ENCODE measurements at places on chromosomes 16 and 17.

DNA sequence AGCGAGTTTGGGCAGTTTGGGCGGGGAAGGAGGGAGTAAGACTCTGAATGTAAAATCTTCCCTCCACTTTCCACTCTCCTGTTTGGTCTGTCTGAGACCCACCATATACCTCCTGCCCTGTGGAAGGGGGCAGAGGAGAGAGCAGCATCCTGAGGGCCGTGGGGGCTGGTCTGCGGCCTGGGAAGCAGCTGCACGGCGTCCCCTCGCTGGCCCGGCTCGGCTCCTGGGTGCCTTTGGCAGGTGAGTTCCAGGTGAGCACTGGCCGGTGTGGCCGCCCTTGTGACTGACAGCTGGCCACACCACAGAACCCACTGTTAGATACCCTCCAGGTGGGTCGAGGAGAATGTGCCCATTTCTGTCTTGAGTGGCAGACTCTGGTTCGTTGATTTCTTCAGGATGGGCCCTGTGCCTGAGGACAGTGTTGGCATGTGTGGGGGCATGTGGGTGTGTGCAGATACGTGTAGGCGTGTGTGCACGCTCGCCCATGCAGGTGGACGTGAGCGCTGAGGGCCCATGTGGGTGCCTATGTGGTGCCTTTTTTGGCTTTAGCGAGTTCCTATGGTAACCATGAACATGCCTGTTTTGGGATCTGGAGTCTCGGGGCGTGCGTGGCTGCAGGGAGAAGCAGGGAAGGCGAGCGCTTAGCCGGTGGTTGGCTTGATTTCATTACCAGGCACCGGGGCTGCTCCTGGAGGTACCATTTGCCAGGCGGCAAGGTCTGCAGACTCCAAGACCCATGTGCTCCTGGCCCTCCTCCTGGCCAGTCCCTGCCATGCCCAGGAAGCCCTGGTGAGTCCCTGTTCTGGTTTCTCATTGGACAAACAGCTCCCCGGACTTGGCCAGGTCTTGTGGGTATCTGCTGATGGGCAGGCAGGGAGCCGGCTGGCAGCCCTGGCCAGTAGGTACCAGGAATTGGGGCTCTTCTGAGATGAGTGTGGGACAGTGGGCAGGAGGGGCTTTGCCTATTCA lies 12.4 kb downstream of the RAP1GAP2 start:
- DNase-seq = no peak

- no peak for DNase-seq
These were observed 4.0 kb downstream of the RSPRY1 start for GRCh38 chr16:57190136-57190535.

DNA sequence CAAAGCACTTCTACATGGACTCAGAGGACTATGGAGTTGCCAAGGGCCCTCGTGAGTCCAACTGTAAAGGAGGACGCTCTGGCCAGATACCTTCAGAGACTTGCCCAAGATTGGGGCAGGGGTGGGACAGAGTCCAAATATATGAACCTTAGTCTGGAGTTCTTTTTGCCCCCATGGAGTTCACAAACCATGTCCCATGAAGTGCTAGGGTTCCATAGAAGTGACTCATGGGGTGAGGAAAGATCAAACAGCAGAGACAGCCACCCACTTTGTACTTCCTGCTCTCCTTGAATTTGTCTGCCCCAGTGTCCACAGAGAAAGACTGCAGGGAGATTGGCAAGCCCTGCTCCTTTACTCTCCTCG lies 29.0 kb downstream of the SRL start:
- no peak for DNase-seq

- no peak for DNase-seq
These were observed 2.4 kb downstream of the C1QL1 start for GRCh38 chr17:44965481-44966234.

- DNase-seq = no peak
These were observed 297.5 kb upstream of the XYLT1 start for GRCh38 chr16:17768257-17768656.

GRCh38 chr16:66714654-66715307 lies 18.2 kb upstream of the CMTM4 start:
- peak; percentile 56 for DNase-seq

DNA sequence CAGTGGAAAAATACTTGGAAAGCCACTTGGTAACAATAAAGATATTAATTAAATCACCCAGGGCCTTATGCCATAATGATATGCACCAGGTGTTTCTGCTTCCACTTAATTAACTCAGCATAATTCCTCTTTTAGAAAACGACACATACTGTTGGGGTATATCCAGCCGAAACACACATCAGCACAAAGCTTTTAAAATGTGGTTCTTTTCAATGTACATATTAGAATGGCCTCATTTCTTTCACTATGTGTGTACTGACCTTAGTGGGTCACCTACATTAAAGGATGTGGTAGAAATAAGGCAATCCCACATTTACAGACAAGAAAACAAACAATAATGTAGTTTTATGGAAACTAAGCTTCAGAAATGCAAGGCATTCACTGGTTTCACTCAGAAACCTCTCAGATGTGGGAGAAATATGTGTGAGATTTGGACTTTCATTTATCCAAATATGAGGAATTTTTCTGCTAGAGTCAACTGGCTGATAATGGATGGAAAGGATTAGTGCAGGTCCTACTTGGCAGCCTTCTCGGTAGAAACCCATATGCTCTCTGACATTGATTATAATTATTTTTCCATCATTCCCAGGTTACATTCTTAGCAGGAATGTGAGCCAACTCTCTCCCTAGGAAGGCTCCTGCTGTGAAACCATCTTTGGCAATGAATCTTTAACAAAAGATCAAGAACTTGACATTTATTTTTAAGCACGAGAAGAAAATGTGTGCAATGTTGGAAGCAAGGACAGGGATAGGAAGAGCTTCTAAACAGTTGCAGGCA lies 66.7 kb upstream of the DHX40 start:
- peak; percentile 67 for DNase-seq

GRCh38 chr17:42097691-42098631 lies at the start of gene ZNF385C:
TSS of gene ZNF385C (minus strand) at chr17:42098473. CDS start at chr17:42063056, 35,417 bp downstream.
- DNase-seq = peak; percentile 39

DNA sequence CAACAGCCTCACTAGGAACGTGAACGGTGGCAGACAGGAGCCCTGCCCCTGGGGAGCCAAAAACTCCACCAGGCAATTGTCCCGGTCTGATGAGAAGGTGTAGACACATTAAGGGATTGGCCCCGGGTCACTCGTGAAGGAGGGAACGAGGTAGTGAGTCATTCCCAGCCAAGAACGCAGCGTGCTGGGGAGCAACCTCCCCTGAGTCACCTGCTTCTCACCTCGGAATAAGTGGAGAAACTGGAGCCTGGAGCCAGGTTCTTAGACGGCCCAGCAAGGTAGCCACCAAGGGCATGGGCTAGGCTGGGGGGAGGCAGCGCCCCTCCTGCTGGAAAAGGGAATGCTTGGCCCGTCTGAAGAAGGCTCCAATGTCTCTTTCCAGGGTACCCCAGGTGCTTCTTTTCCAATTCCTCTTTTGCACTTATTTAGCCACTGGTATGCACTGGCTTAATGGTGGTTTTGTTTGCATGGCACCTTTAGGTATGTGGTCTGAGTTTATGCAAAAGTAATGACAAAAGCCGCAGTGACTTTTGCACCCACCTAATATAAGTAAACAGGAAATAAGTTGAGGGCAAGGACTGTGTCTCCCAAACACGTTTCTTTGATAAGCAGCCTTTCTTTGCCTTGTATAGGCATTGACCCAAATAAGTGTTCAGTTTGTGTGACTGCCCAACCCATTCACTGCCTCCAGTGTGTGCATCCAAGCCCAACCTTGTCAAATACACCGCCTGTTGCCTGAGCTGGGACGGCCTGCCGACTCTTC lies 1.8 kb upstream of the HELZ start:
- no peak for DNase-seq

DNA sequence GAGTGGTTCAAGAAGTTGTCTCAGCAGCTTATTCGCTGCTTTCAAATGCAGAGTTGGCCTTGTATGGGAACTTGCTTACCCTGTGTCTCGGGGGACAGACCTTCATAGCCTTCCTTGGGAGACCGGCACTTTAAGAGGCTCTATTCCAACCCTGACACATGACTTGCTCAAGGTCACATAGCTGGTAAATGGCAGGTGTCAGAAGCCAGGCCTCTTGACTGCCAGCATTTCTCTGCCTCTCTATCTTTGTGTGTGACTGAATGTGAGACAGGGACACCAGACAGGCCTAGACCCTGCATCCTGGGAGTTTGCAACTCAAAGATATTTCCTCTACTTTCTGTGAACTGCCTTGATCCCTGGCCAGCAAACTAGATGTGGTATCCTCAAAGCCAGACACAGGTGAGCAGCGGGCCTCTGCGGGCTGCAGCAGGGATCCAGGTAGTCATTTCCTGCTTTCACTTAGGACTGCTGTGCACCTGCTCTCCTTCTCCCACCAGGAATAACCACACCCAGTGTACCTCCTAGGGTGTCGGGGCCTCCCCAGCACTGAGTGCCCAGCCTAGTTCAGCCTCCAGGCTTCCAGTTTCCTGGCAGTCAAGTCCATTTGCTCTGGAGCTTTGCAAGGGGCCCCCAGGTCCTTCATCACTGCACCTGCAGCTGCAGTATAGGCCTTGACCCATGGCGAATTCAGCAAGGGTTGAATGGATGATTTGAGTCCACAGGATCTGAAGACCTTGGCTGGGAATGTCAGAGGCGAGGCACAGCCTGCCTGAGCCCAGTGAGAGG lies 116.6 kb upstream of the TNRC6C start:
- DNase-seq = no peak

GRCh38 chr16:48511716-48512115 lies 98.3 kb downstream of the N4BP1 start:
- DNase-seq = no peak

- no peak for DNase-seq
These were observed 41.7 kb downstream of the BRIP1 start for GRCh38 chr17:61821655-61822054.

DNA sequence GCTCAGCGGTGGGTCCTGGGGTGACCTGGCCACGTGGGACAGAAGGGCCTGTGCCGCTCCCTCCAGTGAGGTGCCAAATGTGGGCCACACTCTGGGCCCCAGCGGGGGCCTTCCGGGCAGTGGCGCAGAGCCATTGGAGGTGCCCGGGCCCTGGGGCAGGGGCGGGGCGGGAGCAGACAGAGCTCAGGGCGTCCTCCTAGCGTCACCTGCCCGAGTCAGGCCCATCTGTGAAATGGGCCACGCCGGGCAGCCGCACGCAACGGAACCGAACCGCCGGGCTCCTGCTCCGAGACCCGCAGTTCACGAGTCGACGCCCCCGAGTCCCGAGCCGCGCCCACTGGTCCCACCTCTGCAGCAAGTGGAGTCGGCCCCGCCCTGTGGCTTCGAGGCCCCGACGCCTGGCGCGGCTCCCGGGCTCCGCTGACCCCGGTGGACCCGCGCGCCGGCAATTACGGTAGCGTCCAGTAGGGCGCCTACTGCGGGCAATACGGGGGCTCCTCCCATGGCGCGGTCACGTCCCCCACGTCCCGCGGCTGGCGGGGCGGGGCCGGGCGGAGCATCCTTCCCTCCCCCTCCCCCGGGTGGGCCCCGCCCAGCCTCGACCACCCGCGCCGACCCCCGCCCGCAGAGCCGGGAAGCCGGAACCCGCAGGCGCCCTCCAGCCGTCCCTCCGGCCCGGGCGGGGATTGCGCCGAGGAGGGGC lies 1.9 kb downstream of the SLC16A3 start:
- peak; percentile 84 for DNase-seq

DNA sequence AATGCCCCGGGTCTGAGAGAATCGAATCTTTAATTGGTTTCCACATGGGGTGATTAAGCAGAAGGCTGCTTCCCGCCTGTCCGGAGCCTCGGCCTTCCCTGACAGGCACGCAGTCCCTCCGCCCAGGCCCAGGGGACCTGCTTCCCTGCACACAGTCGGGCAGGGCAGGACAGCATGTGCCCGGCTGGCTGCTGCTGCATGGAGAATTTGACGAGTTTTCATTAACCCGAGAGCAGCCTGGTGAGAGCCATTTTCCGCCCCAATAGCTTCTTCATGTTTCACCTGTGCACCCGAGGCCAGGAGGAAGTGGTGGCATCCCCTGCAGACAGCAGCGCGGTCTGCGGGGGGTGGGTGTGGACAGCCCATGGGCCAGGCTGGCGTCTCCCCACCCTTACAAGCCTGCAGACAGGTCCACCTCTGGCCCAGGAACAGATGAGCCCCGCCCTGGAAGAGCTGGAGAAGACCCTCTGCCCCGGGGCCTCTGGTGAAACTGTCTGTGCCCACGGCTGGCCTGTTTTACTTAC lies 67.0 kb downstream of the KLHDC4 start:
- no peak for DNase-seq

DNA sequence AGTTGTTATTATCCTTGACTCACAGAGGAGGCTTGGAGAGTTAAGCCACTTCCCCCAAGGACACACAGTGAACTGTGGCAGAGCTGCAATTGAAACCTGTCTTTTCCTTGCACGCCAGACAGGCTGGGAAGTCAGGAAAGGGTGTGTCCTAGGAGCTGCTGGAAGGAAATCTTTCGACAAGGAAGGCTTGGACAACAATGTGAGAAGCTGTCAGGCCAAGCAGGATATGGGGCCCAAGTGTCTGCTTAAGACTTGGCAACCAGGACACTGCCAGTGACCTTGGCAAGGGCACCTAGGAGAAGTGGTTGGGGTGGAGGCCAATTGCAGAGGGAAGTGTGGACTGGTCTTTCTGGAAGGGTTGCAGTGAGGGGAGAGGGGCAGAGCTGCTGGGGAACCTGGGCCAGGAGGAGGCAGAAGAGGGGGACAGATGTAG lies 2.1 kb upstream of the CAMKK1 start:
- no peak for DNase-seq

- peak; percentile 90 for DNase-seq
These were observed at the start of gene KCNAB3 for GRCh38 chr17:7929158-7930023. TSS of gene KCNAB3 (minus strand) at chr17:7929856. CDS start at chr17:7929435, 421 bp downstream.

- DNase-seq = no peak
These were observed 1.5 kb downstream of the SPOP start for GRCh38 chr17:49676276-49676868.

DNA sequence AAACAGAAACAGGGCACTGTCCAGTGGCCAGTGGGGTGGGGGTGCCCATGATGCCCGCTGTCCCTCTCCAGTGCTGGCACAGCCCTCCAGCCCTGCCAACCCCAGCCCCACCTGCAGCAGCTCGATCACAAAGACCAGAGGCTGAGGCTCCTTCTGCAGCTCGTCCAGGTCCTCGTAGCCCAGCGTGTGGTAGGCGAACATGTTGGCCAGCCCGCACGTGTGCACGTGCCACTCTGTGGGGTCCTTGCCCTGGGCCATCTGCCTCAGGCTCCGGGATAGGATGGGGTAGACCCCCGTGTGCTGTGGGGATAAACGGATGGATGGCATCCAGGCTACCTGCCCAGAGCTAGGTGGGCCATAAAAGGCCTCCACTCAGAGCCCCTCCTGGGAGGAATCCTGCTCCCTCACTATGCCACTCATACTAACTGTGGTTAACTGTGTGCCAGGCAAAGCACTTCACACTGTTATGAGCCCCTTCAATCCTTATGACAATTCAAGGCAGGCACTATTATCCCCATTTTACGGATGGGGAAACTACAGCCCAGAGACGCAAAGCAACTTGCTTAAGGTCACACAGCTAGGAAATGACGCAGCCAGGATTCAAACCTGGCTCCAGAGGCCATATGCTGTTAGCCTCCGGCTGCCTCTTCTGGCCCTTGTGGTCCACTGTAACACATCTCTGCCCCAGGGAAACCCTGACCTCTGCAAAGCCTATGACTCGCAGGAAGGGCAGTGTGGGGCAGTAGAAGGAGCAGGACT lies 6.5 kb downstream of the AIPL1 start:
- no peak for DNase-seq
